Hindlimb muscle (tissue), 1 donor: ENCODE measurements at places on chromosomes 5 and 9. TPM values are rescaled to one million over a fixed set of nuclear protein-coding genes. Genes with fewer than 3 reads are reported as not detected.
A peak's percentile ranks its signal among the peaks of the same experiment; 100 is the strongest.

DNA sequence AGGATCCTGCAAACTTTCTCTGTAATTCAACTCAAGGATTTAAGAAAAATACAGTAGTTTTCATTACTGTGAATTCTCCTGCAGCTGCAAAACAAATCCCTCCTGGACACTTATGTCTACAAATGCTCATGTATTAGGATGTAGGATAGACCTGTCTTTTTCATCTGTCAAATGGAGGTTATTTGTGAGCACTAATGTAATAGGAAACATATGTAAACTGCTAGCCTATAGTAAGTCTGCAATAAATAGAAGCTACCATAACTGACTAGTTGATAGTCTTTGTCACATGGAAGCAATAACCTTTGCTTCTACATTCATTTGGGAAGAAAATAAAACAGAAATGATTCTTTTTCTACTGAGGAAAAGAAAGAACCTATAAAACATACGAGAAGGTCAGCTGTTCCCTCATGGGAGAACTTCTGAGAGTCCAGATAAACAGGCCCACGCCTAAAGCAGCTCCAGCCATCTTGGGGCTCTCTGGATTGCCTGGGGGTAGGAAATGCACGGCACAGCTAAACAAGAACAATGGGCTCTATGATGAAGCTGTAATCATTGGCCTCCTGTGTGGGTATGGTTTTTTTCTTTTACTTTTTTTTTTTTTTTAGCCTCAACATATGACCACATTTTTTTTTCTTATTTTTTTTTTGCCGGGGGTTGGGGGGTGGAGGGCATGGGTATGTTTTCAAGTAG is 6.2 kb downstream of the KCNV2 start:
- peak; percentile 65 for DNase-seq

DNA sequence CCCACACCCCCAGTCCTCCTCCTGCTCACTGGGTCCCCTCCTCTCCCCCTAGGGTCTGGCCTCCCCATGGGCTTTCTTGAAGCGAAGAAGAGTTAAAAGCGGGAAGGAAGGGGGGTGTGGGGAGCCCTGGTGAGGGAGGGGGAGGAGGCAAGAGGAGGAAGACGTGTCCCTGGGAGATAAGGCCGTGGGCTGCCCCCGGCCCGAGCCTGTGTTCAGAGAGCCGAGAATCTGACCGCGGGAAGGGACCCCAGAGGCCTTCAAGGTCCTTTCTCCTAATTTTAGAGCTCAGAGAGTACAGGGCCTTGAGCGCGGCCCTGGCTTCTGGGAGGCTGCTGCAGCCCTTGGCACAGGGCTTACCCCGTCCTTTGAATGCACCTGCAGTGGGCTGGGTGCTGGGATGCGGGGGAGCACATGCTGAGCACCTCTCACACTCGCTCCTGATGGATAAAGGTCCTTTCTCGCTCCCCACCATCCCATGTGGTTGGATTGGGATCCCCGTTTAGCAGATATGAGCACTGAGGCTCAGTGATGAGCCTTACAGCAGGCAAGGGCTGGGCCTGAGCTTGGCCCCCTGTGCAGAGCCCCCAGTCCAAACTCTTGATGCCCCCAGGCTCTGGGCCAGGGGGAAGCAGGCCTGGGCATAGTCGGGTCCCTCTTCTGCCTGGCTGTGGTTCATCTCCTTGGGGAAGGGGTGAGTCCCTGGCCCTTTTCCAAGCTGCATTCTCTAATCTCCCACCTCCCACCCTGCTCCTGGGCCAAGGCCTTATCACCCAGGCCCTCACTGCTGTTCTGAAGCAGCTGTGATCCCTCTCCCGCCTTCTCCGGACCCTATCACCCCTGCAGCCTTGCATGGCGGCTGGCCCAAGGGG is 5.9 kb downstream of the GFI1B start:
- no peak for DNase-seq

DNA sequence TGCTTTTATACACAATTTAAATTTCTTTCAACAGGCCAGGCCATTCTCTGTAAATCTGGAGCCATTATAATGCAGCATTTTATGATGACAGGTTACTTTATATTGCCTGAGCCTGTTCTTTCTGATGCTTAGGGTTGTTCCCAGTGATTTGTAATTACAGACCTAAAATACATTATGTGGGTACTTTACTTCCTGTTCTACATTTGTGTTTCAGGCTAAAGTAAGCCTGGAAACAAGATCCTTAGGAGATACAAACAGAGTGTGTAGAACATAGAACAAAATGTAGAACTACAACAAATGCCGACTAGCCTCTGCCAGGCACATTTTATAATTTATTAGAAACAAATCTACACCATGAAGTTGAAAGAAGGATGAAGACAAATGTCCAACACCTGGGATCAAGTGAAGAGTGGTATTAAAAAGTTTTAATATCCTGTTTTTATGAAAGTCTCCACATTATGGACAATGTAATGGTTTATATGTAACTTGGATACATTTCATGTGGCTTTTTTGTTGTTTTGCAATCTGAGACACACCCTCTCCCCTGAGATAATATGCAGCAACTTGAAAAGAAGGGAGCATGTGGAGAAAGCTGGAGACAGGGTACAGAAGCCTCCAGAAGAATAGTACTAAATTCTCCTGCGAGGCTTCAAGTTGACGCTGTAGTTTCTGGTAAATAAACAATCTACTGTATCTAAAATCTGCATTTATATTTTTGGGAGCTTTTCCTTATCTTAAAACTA is 46.9 kb downstream of the VCAN start:
- DNase-seq, result no peak

DNA sequence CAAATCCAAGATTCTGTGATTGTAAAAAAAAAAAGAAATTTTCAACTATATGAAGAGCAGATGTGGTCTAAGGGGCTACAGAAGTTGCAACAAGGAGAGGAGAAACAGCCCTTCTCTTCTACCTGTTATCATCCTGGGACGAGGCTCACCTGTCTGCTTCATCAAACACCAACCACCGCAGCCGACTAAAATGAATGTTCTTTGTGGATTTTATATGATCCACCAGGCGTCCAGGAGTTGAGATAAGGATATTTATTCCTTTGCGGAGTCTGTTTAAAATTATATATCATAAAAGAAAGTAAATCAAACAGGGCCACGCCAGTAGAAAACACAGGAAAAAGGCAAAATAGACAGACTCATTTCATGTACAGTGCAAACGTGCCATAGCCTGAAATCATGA is 21.5 kb downstream of the DDX31 start:
- no peak for DNase-seq

DNA sequence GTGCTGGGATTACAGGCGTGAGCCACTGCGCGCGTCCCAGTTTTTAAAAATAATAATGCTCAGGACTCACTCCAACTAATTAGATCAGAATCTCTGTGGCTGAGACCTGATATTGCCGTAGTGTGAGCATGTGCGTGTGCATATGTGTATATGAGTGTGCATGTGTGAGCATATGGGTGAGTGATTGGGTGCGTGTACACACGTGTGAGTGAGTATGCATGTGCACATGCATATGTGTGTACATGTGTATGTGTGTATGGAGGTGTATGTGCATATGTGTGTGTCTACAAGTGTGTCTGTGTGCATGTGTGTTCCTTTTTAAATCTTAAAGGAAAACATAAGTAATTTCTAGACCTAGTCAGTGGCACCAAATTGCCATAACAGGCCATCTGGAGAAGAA is 54.8 kb upstream of the CKS2 start:
- no peak for DNase-seq

Gene CSNK1A1
- 132 TPM for polyA plus RNA-seq

Gene ORM2
- polyA plus RNA-seq, result 0.37 TPM

Gene SPATA31D4
- polyA plus RNA-seq, result not detected
